ENCODE measurements at places on chromosomes 16 and 17.

- DNase-seq, result no peak
These were observed 16.6 kb downstream of the CASKIN2 start for GRCh38 chr17:75498726-75499213.

DNA sequence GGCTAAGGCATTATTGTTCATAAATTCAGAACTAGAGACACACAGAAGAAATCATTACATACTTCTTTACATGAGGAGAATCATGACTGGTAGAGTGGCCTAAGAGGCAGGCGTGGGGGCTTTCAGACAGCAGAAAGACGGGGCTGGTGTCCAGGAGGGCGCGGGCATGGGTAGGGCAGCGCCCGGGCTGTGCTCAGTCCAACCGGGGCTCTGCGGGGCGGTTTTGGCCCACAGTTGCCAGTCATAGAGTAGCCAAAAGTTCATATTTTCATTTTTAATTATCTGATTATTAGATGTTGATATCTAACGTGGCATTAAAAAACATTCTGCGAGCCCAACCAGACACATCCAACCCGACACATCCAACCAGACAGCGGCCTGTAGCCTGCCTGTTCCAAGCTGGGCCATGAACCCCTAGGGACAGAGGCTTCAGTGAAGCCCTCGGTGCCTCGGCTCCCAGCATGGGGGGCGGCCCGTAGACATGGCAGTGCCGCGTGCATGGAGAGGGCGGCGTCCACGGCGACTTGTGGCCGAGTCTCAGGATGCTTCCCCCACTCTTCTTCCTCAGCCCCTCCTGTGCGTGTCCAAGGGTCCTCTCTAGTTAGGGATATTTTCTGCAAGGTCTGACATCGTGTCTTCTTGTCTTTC, 162.4 kb upstream of the CHMP6 start:
- DNase-seq, result no peak

DNA sequence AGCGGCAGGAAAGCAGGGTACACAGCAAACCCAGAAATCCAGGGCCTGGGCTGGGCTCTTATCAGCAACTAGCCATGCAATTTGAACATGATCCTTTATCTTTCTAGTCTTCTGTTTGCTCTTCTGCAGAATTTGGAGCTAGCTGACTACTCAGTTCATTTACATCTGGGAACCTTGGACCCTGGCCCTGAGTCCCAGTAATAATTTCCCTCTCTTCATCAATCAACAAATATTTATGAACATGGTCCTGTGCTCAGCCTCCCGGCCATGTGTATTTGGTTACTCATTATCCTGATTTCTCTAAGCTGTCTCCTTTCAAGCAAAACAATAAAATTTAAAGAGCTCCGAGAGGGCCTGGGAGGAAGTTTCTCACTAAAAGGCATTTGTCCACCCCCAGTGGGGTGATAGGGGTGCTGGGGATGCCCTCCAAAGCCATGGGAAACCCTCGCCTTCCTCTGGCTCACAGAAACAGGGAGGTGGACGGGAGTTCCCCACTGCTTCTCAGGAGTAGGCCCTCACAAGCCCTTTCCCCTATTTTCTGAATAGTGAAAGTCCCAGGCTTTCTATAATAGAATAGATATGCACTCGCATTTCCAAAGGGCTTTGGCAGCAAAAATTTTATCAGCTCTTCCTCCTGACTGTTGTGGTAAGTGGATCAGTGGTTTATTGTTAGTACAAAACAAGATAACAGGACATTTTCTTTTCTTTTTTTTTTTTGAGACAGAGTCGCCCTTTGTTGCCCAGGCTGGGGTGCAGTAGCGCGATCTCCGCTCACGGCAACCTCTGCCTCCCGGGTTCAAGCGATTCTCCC, 6.9 kb upstream of the WDR59 start:
- DNase-seq, result no peak

GRCh38 chr17:63967953-63968352, 4.8 kb downstream of the SCN4A start:
- DNase-seq, result no peak

- no peak for DNase-seq
These were observed 160.8 kb downstream of the CA10 start for GRCh38 chr17:51997723-51998122.

- no peak for DNase-seq
These were observed 22.3 kb downstream of the TMC6 start for GRCh38 chr17:78106211-78106610.

- DNase-seq, result peak; percentile 82
These were observed 15.5 kb downstream of the VPS35 start for GRCh38 chr16:46673320-46674013.

DNA sequence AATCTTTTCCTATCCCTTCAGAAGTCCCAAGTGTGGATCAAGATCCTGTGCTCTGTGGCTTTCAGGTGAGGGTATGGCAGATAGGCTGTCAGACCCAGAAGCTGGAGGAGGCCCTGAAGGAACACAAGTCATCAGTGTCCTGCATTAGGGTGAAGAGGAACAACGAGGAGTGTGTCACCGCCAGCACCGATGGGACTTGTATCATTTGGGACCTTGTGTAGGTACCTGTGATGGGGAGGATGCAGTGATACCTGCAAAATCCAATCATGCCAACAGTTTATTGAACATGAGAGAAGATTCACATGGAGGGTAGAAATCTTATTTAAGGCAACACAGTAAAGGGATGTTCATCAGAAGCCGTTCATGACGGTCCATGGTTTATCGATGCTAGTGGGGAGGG, 10.0 kb upstream of the USP43 start:
- DNase-seq, result no peak

DNA sequence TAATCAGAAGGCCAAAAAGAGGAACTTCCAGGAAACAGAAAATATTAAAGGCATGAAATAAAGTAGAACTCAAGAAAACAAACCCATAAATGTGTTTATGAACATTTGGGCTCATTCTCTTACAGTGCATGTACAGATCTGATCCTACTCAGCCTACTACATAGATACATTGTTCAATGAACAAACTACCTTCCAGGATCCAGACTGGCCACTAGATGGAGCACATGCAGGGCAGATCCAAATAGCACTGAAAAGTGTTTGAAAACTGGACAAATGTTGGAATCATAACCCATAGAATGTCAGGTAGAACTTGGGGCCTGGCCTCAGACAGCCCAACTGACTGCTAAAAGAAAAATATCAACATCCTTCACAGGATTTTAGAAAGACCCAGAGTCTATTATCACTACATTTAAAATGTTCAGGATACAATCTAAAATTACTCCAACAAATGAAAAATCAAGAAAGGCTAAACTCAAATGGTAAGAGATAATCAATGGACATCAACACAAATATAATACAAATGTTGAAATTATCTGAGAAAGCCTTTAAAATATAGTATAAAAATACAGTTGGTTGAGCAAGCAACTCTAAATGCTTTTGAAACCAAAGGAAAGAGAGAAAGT, 122.4 kb upstream of the NUDT7 start:
- peak; percentile 48 for DNase-seq

DNA sequence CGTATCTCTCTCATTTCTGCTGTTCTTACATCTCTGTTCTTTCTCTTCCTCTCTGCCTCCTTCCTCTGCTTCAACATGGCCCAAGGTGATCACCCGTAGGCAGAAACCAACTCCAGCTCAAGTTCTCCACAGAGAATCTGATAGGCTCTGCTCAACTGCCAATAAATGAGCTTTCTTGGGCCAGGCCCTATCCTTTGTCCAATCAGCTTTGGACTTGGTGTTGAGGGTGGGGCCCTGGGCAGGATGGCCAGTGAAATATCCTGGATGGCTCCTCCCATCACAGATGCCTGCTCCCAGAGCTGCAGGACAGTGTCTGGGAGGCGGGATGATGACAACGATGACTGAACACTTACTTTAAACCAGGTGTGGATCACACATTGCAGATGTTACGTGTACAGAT, 17.4 kb upstream of the BRD7 start:
- DNase-seq, result no peak

DNA sequence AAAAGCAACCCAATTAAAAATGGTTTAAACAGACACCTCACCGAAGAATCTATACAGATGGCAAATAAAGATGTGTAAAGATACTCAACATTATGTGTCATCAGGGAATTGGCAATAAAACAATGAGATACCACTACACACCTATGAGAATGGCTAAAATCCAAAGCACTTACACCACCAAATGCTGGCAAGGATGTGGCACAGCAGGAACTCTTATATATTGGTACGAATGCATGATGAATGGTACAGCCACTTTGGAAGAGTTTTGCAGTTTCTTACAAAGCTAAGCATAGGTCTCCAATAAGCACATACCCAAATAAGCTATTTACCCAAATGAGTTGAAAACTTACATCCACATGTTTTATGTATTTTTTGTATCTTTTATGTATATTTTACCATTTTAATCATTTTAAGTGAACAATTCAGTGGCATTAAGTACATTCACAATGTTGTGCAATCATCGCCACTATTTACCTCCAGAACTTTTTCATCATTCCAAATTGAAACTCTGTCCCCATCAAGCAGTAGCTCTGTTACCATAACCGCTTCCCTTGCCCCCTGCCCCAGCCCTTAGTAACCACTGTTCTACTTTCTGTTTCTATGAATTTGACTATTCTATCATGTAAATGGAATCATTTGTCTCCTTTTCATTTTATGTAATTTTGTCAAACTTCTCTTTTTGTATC, 6.7 kb upstream of the ALDH3A2 start:
- no peak for DNase-seq

DNA sequence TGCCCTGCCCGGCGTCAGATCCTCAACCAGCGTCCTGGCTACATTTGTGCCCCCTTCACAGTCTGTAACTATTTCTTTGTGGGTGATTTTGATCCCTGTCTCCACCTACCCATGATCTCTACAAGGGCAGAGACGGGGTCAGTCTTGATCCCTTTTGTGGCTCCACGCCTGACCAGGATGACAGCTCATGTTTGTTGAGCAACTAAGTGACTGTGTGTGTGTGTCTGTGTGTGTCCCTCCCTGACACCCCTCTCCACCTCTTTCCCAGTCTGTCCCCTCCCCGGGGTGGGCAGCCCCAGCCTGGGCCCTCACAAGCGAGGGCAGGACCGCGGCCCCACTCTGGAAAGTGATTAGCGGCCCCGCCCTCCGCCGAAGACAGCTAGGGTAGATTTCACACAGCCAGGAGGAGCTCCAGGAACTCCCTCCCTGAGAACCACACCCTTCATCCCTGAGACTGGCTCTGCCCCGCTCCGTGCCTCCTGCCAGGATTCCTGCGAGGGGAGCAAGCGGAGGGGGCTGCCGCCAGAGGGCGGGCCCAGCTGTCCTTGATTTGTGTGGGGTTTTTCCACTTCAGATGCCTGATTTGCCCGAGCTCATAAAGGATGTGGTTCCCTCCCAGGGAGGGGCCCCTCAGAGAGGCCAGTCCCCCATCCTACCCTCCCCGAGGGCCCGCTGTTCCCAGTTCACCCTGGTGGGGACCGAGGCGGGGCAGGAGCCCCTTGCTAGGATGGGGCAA, 5.3 kb upstream of the HS3ST6 start:
- DNase-seq, result peak; percentile 76

DNA sequence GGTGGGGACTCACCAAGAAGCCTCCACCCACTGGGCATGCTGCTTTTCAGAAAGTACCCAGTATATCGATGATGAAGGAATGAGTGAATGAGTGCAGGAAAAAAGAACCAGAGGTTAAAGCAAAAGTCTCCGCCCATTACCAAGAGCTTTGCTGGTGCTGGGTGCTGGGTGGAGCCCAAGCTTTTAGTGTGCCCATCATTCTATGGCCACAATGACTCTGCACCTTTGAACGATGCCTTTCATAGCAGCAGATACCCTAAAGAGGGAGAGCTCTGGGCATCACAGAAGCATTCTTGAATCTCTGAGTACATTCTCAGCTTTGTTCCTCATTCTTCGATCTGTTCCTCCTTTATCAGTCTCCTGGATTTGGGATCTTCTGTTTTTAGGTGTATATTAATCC, 450.7 kb upstream of the CCL2 start:
- DNase-seq, result no peak

DNA sequence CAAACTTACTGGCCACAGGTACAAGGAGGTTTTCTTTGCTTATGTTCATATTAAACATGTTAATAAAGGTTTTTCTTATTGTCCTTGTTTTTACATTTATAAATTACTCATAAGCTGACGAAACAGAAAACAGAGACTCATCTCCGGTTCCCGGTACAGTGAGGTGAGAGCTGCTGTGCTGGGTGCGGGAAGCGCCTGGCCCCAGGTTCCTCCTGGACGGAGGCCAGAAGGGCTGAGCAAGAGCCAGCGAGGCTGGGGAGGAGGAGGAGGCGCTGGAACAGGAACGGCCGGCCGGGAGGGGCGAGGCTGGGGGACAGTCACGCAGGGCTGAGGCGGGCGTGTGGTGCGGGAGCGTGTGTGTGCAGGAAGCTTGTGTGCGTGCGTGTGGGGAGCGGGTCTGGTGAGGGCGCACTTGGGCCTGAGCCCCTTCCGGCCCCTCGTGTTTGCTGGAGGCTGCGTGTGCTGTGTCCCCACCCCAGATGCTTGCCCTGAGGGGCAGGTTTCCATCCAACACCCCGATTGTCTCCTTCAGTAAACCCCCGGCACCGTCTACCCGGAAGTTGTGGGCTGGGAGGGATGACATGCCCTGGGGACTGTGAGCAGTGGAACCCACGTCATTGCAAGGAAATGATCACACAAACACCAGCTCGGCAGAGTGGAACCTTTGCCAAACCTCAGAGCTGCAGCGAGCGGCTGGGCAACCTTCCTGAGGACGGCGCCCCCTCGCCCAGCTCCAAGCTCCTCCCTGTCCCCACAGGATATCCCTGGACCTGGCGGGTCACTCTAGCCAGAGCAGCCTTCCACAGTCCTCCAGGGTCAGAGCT, 19.5 kb downstream of the CD7 start:
- DNase-seq, result no peak

DNA sequence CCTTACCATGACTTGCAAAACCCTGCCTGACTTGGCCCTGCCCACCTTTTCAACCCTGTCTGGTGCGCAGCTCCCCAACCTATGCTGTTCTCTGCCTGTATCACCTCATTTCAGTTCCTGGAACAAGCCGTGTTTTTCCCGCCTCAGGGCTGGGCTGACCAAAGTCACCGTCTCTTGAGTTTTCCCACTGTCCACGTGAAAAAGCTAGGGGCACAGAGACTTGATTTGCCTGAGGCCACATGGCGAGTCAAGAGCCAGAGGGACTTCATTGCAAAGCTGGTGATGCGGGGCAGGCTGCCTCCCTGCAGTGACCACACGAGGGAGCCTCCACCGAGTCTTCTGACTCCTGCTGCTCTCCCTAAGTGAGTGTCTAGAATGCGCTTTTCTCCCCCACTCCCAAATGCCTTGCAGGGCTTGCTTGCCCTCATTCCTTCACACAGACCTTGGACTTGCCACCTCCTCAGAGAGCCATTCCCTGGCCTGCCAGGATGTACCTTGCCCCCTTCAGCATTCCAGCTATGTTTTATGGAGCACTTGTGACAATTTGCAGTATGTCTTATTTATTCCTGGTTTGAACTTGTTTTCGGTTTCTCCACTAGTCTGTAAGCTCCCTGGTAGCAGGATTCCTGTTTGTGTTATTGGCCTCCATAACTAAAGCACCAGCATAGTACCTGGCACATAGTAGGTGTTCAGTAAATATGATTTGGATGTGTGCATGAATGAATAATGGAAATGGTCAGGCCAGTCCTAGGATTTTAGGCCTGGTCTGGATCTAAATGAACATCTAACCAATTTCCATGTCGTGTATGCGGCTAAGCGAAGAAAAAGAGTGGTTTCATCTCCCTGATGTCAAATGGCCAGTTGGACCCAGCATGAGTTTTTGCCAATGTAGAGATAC, 252.3 kb downstream of the SNX29 start:
- DNase-seq, result peak; percentile 73

All from HEK293T (cell line).